A549 treated with AZD2906 at 1 μM for 4 hours (cell line): ENCODE measurements at places on chromosomes 6 and 20. TPM values are rescaled to one million over a fixed set of nuclear protein-coding genes. Genes with fewer than 3 reads are reported as not detected.

BPI gene
- total RNA-seq: not detected in 5 replicates

ACTL10 gene
- not detected in 5 replicates for total RNA-seq

MED23 gene
- total RNA-seq: 5.9 to 7.1 TPM (median 6.3 TPM) in 5 replicates

ERVFRD-1 gene
- not detected in 5 replicates for total RNA-seq
